Cerebellum (tissue), 4 donors: ENCODE measurements at places on chromosomes 1 and 21. TPM values are rescaled to one million over a fixed set of nuclear protein-coding genes. Genes with fewer than 3 reads are reported as not detected.

DNA sequence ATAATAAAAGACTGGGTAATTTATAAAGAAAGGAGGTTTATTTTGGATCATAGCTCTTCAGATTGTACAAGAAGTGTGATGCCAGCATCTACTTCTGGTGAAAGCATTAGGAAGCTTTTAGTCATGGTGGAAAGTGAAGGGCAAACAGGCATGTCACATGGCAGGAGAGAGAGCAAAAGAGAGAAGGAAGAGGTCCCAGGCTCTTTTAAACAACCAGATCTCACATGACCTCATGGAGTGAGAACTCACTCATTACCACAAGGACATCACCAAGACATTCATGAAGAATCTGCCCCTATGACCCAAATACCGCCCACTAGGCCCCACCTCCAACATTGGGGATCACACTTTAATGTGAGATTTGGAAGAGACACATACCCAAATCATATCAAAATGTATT lies 10.0 kb downstream of the RPTN start:
- no peak for DNase-seq

Gene DPT
- 0.27 TPM for total RNA-seq

GRCh38 chr1:22216966-22217365 lies 74.1 kb upstream of the WNT4 start:
- DNase-seq, result no peak

- no peak for DNase-seq
Measured at GRCh38 chr1:48002142-48002541, 5.0 kb upstream of the TRABD2B start.

DNA sequence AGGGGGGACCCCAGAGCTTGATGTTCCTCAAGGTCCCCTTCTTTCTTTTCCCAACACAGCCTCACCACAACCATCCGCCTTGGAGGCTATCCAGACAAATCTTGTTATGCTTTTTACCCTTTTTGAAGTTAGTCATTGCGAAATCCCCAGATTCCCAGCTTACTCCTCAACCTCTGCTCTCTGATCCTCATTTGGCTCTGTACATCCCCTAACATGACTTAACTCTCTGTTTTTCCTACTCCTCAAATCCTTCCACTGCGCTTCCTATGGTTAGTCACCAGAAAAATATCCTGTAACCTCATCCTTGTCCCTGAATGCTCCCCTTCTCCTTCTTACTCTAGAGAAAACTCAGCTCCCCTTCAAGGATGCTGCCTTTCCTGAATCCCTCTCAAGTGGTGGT lies 189.1 kb upstream of the POU3F1 start:
- no peak for DNase-seq

Gene HFM1
- total RNA-seq, result 31.2 TPM
